GM20000 (cell line): ENCODE measurements at places on chromosomes 5 and 9.

DNA sequence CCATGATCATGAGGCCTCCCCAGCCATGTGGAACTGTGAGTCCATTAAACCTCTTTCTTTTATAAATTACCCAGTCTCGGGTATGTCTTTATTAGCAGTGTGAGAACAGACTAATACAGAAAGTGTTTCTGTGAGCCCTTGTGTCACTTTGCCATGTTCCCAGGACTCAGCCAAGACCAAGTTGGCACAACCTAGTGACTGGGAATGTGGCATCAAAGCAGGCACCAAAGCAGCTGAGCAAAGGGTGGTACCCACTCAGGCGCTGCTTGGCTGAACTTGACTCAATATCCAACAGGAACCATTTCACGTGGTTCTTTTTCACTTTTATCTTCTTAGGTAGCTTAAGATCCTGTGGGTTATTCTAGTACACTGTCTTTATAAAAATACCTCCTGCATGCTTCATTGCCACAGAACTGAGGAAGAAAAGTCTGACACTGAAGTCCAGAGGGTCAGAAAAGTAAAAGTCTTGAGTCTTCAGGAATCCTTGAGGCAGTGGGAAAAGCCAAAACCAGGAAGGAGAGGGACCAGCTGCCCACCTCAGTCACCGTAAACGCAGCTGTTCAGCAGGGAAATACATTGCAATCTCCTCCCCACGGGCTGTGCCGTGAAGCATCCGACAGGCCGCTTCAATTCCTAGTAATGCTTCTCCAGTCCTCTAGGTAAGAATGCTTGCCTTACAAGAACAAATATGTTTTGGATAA, 90.5 kb upstream of the RETREG1 start:
- DNase-seq = no peak

DNA sequence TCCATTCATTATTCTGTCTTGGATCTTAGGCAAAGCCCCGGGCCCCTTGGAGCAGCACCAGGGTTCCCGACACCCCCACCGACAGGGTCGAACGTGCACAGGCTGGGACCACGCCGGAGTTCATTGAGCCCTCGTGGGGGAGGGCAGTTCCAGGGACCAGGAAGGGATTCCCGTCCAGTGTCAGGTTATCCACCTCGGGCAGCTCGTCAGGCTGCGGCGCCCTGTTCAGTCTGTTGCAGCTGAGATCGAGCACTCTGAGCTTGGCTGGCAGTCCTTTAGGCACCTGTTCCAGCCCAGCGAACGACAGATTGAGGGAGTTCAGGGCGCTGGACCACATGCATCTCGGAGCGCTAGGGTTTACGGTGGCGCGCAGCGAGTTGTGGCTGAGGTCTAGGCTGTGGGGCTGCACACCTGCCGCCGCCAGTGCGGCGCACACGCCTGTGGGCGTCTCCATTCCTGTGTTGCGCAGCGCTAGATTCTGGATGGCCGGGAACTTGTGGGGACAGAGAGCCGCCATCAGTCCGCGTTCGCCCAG, 1.1 kb downstream of the CD14 start:
- DNase-seq = peak; percentile 26

DNA sequence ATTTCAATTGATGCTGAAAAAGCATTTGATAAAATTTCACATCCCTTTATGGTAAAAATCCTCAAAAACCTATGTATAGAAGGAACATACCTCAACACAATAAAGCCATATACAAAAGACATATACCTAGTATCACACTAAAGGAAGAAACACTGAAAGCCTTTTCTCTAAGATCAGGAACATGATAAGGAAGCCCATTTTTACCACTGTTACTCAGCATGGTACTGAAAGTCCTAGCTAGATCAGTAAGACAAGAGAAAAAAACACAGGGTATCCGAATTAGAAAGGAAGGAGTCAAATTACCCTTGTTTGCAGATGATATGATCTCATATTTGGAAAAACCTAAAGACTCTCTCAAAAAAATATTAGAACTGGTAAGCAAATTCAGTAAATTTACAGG, 350.2 kb upstream of the PDE4D start:
- no peak for DNase-seq

DNA sequence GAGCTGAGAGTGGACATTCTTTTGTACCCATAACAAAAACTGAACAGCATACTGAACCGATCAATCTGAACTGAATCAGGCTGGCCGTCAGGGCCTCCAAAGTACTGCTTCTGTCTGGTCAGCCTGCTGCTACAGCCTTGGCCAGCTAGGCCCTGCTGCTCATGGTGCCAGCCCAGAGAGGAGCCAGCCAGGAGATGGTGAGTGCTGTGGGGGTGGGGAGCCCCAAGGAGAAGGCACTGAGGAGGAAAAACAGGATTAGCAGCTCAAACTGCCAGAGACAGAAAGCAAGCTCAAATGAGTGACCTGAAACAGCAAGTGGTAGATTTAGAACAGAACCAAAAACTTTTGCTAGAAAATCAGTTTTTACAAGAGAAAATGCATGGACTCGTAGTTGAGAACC, 23.9 kb downstream of the SRP19 start:
- DNase-seq = no peak

- DNase-seq = no peak
Measured at GRCh38 chr5:65708145-65708544, 13.8 kb downstream of the SGTB start.

GRCh38 chr9:121901616-121902015, 191.5 kb downstream of the TTLL11 start:
- no peak for DNase-seq

GRCh38 chr9:784202-784601, 57.3 kb upstream of the DMRT1 start:
- no peak for DNase-seq
